CD4-positive, alpha-beta T cell treated with Interleukin-2 at 100 ng/mL for 4 hours (primary cell): ENCODE measurements at places on chromosomes 2 and 18.

DNA sequence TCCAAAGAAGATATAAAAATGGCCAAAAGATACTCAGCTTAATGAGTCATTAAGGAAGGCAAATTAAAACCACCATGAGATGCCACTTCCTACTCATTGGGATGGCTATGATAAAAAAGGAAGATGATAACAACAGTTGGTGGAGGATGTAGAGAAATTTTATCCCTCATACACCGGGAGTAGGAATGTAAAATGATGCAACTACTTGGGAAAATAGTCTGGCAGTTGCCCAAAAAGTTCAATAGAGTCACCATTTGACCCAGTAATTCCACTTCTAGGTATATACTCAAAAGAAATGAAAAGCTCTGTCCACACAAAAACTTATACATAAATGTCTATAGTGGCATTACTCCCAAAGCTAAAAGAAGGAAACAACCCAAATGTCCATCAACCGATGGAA lies 10.1 kb upstream of the SULT1C2 start:
- no peak for DNase-seq

DNA sequence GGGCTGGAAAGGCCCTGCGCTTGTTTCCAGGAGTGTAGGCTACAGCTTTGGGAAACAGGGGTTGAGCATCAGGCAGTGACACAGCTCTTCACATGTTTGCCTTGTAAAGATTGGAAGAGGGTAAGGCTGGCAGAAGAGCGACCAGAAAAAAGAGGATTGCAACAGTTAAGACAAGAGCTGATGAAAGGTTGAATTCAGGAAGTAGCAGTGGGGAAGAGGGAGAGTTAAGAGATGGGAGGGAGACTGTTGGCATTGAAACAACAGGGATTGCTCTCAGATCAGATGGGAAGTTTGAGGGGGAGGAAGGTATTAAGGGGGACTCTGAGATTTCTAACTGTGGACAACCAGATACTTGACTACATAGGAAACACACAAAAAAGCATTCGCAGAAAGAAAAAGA lies 96.9 kb downstream of the CTAGE1 start:
- DNase-seq: no peak

DNA sequence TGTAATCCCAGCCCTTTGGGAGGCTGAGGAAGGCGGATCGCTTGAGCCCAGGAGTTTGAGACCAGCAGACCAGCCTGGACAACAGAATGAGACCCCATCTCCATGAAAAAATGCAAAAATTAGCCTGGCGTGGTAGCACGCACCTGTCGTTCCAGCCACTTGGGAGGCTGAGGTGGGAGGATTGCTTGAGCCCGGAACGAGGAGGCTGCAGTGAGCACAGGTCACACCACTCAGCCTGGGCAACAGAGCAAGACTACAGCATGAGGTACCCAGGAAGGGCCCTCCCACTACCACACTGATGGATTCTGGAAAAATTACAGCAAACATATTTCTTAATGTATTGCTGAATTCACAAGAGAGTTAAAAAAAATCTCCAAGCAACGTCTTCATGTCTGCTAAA lies 56.3 kb upstream of the HPCAL1 start:
- no peak for DNase-seq

DNA sequence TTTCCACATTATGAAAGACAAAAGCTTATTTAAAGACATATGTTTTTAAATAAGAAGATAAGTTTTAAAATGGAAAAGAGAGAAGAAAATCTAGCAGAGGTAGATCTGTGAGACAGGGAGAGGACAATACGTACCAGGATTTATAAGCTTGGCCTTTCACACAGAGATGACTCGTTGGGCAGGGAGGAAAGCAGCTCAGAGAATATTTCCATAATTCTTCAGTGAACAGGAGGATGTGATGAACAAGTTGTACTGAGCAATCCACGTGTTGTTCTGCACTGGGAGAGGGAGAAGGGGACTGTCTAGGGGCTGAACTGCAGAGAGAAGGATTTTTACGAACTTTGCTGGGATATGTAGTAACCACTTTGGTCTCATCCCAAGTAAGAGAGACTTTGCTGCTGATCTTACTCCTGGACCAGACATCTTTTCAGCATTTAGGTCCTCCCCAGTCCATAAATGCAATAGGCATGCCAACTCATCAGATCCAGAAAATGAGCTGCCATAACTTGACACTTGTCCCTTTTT lies 162.5 kb upstream of the SETBP1 start:
- DNase-seq: no peak

- DNase-seq: no peak
Measured at GRCh38 chr2:12363569-12363968, 353.2 kb upstream of the TRIB2 start.

DNA sequence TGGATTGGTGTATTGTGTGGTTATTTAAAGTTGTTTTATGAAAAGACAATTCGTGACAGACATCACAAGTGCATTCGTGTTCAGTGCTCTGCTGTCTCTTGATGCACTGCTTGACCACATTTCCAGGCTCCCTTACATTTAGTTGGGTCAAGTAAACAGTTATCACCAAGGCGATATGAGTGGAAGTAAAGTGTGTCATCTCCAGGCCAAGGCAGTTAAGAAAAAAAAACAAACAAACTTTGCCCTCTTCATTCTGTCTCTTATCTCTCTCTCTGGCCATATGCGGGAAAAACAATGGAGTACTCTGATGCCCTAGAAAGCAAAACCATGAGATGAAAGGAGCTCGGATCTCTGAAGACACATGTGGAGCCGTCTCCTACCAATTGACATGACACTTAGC lies 131.1 kb downstream of the DSEL start:
- DNase-seq: no peak

DNA sequence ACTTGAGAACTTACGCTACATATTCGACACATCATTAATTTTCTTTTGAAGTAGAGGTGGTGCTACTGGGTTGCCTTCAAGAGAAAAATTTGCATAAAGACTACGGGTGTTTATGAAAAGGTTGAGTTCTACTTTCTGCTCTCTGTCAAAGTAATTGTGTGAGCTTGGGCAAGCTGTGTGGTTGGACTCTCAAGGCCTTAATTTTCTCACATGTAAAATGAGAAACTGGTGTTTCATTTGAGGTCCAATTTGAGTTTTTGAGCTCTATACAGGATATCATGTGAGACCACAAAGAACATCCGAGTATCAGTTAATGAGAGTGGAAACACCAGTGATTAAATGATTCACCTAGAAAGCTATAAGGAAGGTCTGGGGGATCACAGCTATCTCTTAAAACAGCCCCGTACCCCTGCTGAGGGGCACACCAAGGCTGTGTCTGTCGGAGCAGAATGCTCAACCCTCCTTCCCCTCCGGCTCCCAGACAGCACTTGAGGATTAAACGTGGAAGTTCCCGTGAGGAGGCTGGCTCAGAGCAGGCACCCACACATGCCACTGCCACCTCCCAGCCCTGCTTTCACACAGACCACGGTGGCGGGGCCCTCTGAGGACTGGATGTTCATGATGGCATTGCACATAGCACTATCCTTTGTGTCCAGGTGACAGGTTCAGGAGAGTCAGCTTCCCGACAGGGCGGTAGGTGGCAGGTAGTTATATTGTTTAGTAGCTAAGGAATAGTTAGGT lies 191.8 kb downstream of the RNF144A start:
- no peak for DNase-seq

DNA sequence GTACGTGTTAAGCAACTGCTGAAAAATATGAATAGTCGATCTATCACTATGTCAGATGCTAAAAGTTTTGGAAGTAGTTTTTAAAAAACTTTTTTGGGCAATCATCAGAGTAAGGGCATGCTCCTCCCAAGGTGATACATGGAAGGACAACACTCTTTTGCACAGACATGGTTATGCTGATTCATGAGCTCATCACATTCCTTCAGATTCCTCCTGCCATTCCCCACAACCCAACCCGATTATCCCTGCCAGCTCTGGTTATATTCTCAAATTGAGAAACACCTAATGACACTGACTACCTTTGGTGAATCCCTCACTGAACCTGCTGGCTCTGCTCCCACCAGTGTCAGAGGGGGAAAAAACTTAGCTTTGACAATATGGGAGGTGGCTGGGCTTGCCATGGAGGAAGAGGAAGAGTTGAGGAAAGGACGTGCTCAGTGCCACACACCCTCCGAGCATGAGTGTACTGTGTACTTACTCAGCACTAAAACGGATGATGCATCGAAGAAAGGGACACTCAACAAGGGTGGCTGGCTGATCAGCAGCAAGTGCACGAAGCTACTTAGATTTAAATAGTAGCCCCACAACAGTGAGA lies 83.9 kb upstream of the RNU4ATAC start:
- DNase-seq: no peak

DNA sequence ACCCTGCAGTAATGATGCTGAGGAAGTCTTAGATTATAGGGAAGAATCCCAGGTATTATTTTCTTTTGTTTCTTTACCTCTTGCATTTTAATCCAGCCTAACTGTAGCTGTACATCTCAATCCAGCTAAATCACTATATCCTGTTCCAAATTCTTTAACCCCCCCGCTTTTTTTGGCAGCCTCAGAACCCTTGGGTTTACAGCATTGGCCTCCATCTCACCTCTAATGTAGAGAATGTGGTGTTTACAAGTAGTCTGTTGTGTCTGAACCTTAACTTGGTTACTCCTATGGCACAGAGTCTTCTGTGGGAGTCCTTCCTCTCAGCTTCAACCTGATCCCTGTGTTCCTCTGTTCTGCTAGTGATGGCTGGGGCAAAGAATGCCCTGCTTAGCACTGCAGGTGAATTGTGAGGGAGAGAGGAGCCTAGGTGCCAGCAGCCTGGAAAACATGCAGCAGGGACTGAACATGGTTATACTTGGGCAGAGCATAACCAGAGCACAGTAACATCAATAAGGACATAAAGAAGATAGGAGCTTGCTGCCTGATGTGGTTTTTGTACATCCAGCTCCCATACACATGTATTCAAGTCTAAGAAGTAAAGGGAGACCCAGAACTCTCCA lies 130.2 kb downstream of the FAM124B start:
- DNase-seq: no peak

GRCh38 chr2:55051026-55051866 lies 995 bp upstream of the RTN4 start:
- DNase-seq: peak; percentile 42

DNA sequence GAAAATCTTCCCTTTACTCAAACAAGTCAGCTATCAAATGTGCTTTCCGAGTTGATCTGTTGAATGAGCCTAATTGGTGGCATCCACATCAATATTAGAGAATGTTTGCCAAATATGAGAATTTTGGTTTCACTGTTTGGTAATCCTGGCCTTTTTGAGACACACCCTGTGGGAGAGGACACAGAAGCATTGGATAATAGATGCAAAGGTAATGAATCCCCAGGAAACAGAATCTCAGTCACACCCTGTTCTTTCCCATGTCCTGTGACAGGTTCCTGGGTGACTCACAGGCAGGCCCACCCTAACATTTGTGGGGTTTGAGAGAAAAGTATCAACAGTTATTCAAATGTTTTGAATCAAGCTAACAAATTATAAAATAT lies 99.8 kb upstream of the PELI1 start:
- no peak for DNase-seq

DNA sequence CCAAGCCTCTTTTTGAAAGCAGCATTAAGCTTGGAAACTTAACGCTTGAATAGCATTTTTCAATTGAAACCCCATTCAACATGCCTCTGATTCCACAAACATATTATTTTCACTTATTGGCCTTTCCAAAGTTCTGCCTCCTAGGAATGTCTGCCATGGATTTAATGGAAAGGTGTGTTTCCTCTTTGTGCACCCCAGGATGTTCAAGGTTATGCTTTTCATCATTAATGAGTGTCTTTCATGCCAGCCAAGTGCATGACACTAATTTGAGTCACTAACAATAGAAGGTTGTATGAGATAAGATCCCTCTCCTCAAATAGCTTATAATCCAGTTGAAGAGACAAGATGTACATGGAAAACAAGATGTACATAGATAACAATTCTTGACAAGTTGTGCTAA lies 84.7 kb downstream of the ALPK2 start:
- DNase-seq: no peak

GRCh38 chr2:69721022-69721421 lies 20.9 kb upstream of the ANXA4 start:
- no peak for DNase-seq

GRCh38 chr2:71791061-71791450 lies 337.7 kb downstream of the DYSF start:
- DNase-seq: no peak

DNA sequence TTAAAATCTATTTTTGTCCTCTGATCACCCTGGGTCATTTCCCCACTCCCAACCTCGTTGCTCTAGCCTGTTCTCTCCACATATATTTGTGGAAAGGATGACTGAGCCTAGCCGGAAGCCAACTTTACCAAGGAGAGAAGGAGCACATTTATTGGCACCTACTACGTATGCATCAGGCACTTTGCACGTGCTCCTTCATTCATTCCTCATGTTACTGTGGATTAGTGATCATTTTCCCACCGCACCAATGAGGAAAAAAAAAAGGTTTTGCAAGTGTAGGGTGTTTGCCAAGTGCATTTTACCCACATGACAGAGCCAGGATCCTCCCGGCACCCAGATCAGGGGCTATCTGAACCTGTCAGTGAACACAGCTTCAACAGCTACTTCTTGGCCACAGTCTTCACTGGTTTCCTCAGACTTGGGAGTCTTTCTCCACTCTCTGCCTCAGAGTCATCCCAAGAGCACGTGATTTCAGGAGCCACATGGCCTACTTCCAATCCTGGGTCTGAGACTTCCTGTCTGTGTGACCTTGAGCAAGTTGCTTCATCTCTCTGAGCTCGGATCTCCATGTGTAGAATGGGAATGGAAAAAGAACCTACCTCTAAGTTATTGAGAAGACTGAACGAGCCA lies 1.9 kb upstream of the C1QL2 start:
- DNase-seq: no peak

- DNase-seq: no peak
Measured at GRCh38 chr2:149894760-149895159, 307.2 kb upstream of the MMADHC start.

DNA sequence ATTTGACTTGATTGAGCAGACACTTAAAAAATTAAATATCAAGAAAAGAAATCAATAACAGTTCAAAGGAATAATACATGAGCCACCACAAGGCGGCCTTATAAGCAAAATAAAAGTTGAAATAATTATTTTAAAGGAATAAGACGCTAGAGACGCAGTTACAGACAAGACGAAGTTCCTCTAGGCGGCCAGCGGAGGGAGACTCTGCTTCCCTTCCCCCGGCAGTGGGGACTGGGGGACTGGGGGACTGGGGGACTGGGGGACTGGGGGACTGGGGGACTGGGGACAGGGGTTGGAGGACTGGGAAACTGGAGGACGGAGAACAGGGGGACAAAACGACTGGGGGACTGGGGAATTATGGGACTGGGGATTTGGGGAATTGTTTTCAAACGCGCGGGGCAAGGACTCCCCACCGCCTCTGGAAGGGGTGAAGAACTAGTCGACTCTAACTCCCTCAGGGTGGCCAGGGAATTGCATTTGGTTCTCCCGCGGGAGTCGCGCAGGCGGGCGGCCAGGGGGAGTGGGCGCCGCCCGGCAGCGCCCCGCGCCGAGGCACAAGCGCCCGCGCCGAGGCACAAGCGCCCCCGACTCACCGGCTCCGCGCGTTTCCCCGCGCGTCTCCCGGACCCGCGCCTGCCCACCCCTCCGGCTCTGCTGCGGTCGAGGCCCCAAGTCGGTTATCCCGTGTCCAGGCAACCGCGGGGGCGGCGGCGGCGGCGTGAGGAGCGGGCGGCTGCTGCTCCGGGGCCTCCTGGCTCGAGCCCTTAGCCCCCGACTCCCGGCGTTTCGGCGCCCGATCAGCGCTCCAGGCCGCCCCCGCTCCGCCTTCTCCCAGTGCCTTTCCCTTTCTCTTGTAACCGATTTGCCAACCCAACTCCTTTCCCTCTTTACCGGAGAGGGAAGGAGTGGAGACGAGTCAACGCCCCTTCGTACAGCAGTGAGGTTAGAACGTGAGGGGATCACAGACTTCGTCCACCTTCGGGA lies at the start of gene CCDC178:
CCDC178 (minus strand) TSS at position 662 of the 984 bp plus-strand sequence. CDS start 28,633 bp downstream, outside the sequence.
- DNase-seq: no peak
